Endothelial cell of umbilical vein (primary cell): ENCODE measurements at places on chromosomes 11 and 22.

DNA sequence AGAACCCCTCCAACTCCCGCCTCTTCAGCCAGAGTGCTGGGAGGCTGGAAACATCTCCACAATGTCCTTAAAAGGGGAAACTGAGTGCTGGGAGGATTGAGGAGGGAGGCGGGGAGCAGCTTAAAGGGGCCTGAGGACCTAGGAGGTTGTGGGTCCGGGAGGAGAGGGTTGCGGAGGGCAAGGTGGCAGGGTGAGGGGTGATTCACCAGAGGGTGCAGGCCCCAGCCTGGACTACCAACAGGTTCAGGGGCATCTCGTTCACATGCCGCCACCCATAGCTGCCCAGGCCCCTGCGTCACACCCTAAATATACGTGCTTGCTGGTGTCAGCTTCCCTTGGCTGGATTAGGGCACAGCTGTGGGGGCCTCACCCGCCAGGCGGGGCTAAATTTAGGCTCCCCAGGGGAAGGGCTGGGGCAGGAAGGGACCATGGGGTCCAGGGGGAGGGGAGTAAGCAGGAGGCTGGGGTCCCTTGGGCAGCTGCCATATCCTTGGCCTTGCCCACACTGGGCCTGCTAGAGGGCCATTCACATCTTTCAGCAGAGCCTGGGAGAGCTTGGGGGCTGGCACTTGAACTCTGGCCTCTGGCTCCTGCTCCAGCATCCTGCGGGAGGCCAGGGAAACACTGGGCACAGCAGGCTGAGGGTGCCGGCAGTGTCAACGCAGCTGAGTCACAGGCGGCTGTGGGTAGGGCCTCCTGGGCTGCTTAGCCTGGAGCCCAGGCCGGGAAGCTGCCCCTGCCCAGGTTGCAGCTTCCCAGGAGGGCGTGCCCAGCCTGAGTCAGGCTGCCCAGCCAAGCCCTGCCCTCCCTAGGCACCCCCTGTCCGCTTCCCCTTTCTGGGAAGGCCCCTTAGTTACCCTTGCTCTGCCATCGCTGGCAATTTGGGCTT is 1.3 kb downstream of the EHBP1L1 start:
- DNase-seq, result peak; percentile 52

- no peak for DNase-seq
Observed at GRCh38 chr22:28025333-28025732, 106.3 kb upstream of the PITPNB start.

GRCh38 chr11:61091373-61092279 is 10.7 kb upstream of the CD5 start:
- no peak for DNase-seq

- DNase-seq, result no peak
Observed at GRCh38 chr11:103344886-103345285, 235.7 kb downstream of the DYNC2H1 start.

GRCh38 chr11:33617672-33618350 is 82.8 kb downstream of the C11orf91 start:
- DNase-seq, result no peak

DNA sequence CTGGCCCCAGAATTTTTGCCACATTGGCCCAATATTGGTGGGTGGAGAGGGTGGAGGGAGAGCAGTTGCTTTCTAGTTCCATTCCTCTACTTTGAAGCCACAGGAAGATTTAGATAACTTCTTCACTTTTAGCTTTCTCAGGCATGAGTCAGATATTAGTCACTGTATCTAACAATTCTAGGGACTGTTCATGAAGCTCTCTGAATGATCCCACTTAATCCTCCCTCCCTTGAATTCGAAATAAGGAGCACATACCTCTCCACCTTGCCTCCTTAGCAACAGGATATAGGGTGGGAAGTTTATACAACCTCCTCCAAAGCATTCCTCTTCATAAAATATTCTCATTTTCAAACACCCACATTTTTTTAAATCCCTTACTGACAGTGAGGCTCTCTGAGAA is 13.5 kb downstream of the FSHB start:
- DNase-seq, result no peak

GRCh38 chr22:49209452-49210195 is 618.0 kb downstream of the BRD1 start:
- DNase-seq, result no peak

GRCh38 chr11:13769188-13769587 is 100.7 kb downstream of the FAR1 start:
- no peak for DNase-seq

DNA sequence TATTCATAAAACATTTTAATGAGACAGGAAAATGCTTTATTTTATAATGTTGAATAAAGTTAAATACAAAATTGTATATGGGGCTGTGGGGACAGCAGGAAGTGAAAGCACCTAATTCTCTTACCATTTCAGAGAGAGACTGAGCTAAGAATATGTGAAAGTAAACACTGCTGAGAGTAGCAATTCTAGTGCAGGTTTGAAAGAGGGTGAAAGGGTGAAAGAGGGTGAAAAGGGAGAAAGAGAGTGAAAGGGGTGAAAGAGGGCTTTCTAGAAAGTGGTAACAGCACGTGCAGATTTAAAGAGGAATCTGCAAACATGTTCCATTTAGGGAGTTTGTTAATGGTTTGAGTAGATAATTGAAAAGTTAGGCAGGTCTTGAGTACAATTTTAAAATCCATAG is 652.0 kb upstream of the CCDC90B start:
- no peak for DNase-seq

- DNase-seq, result no peak
Observed at GRCh38 chr11:109507836-109508561, 86.0 kb downstream of the C11orf87 start.

DNA sequence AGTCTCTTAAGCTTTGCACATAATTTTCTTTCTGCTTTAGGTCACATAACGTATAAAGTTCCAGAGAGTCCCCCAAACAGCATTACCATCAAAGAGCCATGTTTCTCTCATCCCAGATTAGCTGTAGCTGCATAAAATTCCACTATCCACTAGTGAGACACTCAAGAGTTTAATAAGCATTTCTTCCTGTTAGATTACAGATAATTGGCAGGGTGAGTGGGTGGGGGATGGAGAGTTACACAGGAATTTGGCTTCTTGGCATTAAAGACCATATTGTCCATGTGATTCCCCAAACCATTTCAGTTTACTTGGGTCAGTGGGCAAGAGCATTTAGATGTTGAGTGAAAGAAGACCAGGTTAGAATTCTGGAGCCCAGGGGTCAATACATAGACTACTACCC is 82.3 kb downstream of the FDX1 start:
- no peak for DNase-seq

- no peak for DNase-seq
Observed at GRCh38 chr11:66242095-66242765, 26.2 kb upstream of the RAB1B start.

GRCh38 chr11:26087120-26087935 is 244.6 kb upstream of the ANO3 start:
- DNase-seq, result no peak

- no peak for DNase-seq
Observed at GRCh38 chr11:79119491-79120284, 321.1 kb downstream of the TENM4 start.

DNA sequence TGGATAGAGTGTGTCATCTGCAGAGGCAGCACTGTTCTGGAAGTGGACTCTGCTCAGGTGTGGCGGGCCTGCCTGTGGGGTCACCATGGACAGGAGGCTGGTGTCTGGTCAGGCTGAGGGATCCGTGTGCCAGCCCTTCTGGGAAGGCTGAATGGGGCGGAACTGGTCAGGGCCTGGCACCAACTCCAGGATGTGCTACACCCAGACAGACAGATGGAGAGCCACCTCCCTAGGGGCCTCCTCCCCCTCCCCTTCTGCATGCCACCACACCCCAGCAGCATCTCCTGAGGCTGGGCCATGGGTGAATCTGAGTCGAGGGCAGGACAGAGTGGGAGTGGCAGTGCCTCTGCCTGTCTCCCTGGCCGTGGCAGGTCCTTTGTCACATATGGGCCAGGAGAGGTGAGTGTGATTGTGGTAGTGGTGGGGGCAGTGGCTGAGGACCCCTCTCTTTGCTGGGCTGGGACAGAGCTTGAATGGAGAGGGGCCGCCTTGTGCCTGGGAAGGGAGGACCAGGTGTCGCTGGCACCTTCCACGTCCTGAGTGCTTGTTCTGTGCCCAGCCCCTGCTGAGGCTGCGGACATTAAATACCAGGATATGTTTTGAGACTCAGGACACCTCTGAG is 29.1 kb downstream of the ST3GAL4 start:
- DNase-seq, result no peak

DNA sequence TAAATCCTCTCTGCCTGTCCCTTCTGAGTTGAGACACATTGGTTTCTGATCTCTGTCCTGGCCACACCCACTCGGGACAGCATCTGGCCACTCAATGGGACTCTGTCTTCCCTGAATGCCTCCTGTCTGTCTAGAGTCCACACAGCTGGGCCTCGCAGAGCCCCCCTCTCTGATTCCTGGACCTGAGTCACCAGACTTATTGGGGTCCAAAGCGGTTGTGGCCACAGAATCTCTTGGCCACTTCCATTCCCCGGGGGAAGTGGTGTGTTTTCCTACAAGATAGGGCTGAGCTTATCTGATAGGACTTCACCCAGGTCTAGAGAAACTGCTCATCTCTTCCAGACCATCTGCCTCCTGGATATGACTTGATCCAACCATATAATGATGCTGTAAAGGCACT is 57.4 kb upstream of the WNT11 start:
- no peak for DNase-seq

GRCh38 chr11:118060869-118061268 is 16.0 kb upstream of the TMPRSS4 start:
- DNase-seq, result no peak

- no peak for DNase-seq
Observed at GRCh38 chr11:125663910-125664309, 16.7 kb downstream of the ACRV1 start.

DNA sequence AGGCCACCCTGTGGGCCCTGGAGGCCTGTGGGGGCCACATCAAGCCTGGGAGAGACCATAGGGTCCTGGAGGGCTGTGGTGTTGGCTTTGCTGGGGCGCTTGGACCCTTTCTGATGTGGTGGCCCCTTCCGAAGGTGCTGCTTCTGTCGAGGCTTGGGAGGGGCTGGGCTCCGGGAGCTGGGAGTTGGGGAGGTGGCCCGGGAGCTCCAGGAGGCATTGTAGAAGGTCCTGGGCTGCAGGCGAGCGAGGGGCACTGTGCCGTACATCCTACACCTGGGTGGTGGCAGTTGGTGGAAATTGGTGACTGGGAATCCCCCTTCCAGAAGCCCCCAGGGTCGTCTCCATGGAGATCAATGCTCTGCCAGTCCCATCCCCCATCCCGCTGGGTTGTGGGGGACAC is 2.6 kb downstream of the PLA2G3 start:
- DNase-seq, result no peak

DNA sequence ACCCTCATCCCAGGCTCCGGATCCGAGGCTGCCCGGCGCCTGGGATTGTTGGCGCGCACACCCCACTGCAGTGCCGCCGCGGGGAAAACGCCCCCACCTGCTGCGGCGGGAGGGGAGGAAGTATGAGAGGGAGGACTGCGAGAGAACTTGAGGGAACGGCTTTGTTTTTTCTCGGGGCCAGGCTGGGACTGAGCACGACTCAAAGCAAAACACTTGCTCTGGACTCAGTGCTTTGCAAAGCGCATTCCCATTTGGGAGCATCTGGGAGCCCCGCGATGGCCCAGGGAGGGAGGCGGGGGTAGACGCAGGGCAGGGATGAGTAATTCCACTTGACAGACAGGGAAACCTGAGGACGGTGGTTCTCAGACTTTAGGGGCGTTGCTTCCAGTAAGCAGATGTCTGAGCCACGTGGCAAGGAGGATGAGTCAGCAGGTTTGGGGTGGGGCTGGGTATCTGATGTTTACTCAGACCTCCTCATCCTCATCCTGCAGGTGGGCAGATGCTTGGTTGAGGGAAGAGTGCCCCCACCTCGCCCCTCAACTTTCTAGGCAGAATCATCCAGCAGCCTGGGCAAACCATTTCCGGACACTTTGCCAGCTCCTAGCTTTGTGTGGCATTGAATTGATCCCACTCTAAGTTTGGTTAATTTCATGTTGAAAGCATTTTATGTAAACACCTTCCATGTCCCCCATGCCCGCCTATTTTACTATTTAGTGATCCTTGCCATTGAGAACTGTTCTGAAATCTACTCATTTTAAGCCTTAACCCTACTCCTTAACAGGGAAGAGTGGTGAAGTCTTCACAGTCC is 1.5 kb downstream of the MIAT start:
- DNase-seq, result peak; percentile 52
